Thyroid gland (tissue), 4 donors: ENCODE measurements at places on chromosomes 6 and 20. TPM values are rescaled to one million over a fixed set of nuclear protein-coding genes. Genes with fewer than 3 reads are reported as not detected.

- peaks cover 3% of the 10 kb centered on the region for H3K4me1 ChIP-seq
- H3K36me3 ChIP-seq = no peaks in the 10 kb centered on the region
- H3K27ac ChIP-seq = peak overlapping the region; percentile 17
- H3K4me3 ChIP-seq = no peak overlapping the region
Observed at GRCh38 chr6:113630738-113631535, 226.2 kb upstream of the MARCKS start.

- no peak overlapping the region for H3K27ac ChIP-seq
- H3K4me1 ChIP-seq = no peaks in the 10 kb centered on the region
- H3K27me3 ChIP-seq = no peaks in the 10 kb centered on the region
- H3K36me3 ChIP-seq = no peaks in the 10 kb centered on the region
- no peak for DNase-seq
Observed at GRCh38 chr20:15799871-15800270, 773.4 kb downstream of the KIF16B start.

- H3K4me3 ChIP-seq = no peak overlapping the region
- DNase-seq = no peak
- no peaks in the 10 kb centered on the region for H3K4me1 ChIP-seq
Observed at GRCh38 chr6:20680697-20681165, 146.5 kb downstream of the CDKAL1 start.

GRCh38 chr6:42367353-42368011 lies 84.2 kb downstream of the TRERF1 start:
- H3K27me3 ChIP-seq = no peaks in the 10 kb centered on the region
- no peak for DNase-seq
- peaks cover 40% of the 10 kb centered on the region for H3K4me1 ChIP-seq
- no peak overlapping the region for H3K4me3 ChIP-seq
- H3K27ac ChIP-seq = no peak overlapping the region

DNA sequence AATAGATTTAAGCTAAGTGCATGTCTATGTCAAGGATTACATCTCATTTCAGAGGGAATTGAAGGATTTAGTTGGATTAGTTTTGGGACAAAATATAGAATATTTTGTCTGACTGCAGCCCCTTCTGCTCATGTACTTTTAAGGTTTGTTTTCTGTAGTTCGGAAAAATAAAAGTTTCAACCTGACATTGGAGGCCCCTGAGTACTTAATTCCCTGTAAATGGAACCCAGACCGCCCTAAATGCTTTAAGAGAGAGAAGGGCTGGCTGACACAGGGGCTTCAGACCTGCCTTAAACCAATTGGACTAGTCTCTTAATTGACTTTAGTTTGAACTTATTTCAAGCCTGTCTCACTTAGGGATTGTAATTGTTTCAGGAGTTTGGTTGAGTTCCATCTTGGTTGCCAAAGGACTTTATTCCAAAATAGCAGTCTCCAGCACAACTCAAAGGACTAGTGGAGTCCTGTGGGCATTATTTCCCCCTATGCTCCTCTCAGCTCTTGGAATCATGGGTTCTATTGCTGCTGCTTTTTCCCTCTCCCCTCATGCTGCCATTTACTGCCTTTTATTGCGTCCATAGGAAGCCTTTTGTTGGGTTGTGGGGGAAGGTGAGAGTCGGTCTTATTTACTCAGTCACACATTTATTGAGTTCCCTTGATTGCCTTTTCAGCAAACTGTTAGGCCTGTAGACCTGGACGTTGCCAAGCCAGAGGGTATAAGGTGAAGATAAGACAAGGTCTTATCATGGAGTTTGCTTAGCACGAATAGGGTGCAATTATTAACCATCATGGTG lies 14.5 kb downstream of the BRD2 start:
- H3K27ac ChIP-seq = no peak overlapping the region
- DNase-seq = no peak
- H3K36me3 ChIP-seq = peaks cover 43% of the 10 kb centered on the region
- H3K27me3 ChIP-seq = no peaks in the 10 kb centered on the region
- H3K4me1 ChIP-seq = peaks cover 14% of the 10 kb centered on the region

DNA sequence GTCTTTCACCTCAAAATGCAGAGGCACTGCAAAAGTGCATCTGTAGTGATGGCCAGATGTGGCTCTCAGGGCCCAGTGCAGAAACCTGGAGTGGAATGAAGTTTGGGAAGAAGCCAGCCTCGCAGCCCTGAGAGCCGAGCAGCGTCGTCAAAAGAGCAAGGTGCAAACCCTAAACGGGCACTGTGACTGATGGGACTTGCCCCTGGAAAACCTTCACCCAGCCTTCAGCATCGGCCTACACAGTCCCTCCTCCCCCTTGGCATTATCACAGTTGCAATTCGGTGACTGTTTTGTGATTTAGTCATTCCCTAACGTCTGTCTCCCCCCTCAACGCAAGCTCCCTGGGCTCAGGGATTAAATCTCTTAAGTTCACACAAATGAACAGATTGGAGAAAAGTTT lies 38.6 kb downstream of the TAF4 start:
- no peaks in the 10 kb centered on the region for H3K36me3 ChIP-seq
- H3K4me1 ChIP-seq = peaks cover 5% of the 10 kb centered on the region
- no peak overlapping the region for H3K27ac ChIP-seq
- H3K27me3 ChIP-seq = no peaks in the 10 kb centered on the region
- no peak overlapping the region for H3K4me3 ChIP-seq

GRCh38 chr6:110485491-110485890 lies 9.1 kb upstream of the SLC22A16 start:
- H3K36me3 ChIP-seq = no peaks in the 10 kb centered on the region
- H3K27me3 ChIP-seq = no peaks in the 10 kb centered on the region
- no peak for DNase-seq
- no peaks in the 10 kb centered on the region for H3K4me1 ChIP-seq
- H3K27ac ChIP-seq = no peak overlapping the region

DNA sequence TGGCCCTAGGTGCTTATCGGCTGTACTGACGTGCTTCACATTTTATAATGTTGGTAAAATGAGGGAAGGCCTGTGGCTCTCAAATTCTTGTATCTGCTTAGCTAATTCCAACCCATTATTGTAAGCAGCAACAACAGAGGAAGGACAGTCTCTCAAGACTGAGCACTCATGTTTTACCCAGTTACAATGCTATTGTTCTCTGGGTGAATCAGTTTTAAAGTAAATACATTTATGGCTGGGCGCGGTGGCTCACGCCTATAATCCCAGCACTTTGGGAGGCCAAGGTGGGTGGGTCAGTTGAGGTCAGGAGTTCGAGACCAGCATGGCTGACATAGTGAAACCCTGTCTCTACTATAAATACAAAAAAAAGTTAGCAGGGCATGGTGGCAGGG lies 194.6 kb downstream of the PRKN start:
- no peaks in the 10 kb centered on the region for H3K36me3 ChIP-seq
- no peak for DNase-seq
- H3K27ac ChIP-seq = no peak overlapping the region
- no peaks in the 10 kb centered on the region for H3K4me1 ChIP-seq

DNA sequence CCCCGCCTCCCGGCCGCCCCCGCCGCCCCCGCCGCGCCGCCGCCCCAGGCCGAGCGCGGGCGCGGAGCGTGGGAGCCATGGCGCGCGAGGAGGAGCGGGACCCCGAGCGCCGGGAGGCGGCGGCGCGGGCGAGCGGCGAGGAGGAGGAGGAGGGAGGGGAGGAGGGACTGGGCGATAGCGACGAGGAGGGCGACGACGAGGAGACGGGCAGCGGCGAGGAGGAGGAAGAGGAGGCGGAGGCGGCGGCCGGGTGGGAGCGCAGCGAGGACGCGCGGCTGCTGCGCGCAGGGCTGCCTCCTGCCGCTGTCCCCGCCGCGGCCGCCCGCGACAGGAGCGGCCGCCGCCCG lies at the start of gene SLC24A3:
Gene SLC24A3, plus strand, starts transcription at position 174 of the 347 bp plus-strand sequence.
- DNase-seq = peak; percentile 53
- H3K27me3 ChIP-seq = no peaks in the 10 kb centered on the region
- peaks cover 15% of the 10 kb centered on the region for H3K4me1 ChIP-seq

GRCh38 chr20:24477831-24478547 lies 8.6 kb downstream of the SYNDIG1 start:
- H3K4me1 ChIP-seq = no peaks in the 10 kb centered on the region
- no peaks in the 10 kb centered on the region for H3K36me3 ChIP-seq
- no peak for DNase-seq
- H3K27ac ChIP-seq = no peak overlapping the region
- no peak overlapping the region for H3K4me3 ChIP-seq

DNA sequence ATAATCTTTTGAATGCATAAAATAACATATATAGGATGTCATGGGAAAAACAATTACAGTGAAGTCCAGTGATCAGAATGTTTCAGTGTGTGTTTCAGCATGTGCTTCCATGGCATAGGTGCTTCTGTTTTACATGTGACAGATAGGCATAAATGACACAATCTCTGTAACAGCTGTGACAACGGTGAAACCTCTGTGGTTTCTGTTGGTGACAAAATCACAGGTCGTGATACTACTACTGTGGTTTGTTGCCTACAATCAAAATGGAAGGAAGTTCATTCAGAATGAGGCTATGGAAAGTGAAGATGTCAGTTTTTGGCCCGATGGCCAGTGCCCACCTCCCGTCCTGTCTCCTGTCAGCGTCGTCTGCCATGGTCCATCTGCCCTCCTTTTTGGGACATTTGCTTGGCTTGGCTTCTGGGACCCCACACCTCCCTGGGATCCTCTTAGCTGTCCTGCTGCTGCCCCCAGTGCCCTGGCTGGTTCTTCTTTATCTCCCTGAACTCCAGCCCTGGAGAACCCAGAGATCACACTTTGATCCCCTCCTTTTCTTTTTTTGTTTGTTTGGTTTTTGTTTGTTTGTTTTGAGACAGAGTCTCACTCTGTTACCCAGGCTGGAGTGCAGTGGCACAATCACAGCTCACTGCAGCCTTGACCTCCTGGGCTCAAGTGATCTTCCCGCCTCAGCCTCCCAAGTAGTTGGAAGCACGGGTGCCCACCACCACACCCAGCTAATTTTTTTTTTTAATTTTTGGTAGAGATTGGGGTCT lies 79.3 kb upstream of the NAA20 start:
- no peak overlapping the region for H3K4me3 ChIP-seq
- H3K4me1 ChIP-seq = peaks cover 58% of the 10 kb centered on the region
- DNase-seq = no peak
- H3K27me3 ChIP-seq = no peaks in the 10 kb centered on the region

GRCh38 chr6:107585815-107586435 lies 96.0 kb downstream of the SOBP start:
- no peak overlapping the region for H3K27ac ChIP-seq
- no peak overlapping the region for H3K4me3 ChIP-seq
- H3K4me1 ChIP-seq = peaks cover 4% of the 10 kb centered on the region

DNA sequence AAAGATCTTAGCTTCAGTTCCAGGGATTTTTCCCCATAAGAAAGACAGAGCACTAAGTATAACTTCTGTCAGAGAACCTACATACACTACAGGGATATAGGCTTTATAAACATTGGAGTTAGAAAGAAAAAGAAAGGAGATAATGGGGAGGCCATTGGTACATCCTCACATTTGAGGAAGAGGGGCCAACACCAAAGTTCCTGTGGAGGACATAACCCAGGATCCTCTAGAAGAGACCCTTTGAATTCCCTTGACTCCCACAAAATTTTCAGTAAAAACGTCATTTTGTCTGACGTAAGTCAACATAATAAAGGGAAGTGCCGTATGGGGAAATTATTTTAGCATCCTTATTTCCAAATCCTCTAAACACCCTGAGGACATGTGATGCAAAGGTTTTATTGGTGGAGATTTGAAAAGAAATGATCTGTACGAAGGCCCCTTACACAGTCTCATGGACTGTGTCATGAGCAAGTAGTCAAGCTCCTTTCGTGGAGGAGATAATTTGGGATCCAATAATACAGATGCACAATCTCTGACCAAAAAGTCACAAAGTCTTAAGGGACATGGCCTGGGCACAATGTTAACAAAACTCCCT lies 33.2 kb downstream of the HLA-DRA start:
- H3K27ac ChIP-seq = no peak overlapping the region
- H3K4me3 ChIP-seq = no peak overlapping the region
- no peaks in the 10 kb centered on the region for H3K36me3 ChIP-seq
- DNase-seq = no peak
- no peaks in the 10 kb centered on the region for H3K27me3 ChIP-seq

GRCh38 chr6:120620900-120621299 lies 713.4 kb downstream of the TBC1D32 start:
- no peak overlapping the region for H3K27ac ChIP-seq
- no peak overlapping the region for H3K4me3 ChIP-seq
- H3K27me3 ChIP-seq = no peaks in the 10 kb centered on the region
- H3K4me1 ChIP-seq = no peaks in the 10 kb centered on the region

- peaks cover 49% of the 10 kb centered on the region for H3K4me1 ChIP-seq
- H3K27ac ChIP-seq = peak overlapping the region; percentile 81
- DNase-seq = no peak
- H3K27me3 ChIP-seq = no peaks in the 10 kb centered on the region
Observed at GRCh38 chr6:6748001-6748400, 159.5 kb downstream of the LY86 start.

GRCh38 chr6:19554356-19555225 lies 282.6 kb upstream of the ID4 start:
- H3K4me3 ChIP-seq = no peak overlapping the region
- DNase-seq = peak; percentile 66
- no peaks in the 10 kb centered on the region for H3K27me3 ChIP-seq

DNA sequence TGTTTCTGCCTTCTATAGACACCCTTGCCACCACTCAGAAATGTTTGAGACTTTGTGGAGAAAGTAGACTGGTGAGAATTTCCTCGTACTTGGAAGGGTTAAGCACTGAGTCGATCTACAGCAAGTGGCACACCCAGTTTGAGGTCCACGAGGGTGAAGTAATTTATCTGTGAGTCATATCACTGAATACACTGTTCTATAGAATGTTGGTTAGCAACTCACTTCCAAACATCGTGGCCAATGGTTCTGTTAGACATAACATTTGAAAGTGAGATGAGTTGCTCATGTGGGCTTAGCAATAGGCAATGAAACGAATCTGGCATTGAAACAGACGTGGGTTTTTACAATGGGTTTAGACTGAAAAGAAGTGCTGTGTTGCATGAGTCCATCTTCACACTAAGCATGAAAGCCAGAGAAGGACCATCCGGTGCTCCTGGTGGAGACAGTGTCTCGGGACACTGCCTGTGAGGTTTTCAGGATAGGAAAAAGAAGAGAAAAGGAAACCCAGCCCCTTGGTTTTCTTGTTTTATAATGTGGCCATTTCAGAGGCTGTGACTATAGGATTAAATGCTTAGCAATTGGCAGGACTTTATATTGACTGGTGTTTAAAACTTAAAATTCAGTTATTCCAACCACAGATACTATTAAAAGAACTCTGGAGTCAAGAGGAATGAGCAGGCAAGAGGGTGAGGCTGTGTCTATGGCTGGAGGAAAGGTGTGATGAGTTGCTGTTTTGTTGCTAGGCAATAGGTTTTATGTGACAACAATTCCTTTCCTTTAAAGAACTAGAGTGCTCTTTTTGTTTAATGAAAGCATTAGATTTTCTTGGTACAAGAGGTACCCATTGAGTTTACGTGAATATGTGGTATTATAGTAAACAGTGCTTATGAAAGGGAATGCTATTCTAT lies 31.0 kb upstream of the EZR start:
- peak; percentile 20 for DNase-seq
- H3K4me3 ChIP-seq = no peak overlapping the region
- no peaks in the 10 kb centered on the region for H3K36me3 ChIP-seq
- no peaks in the 10 kb centered on the region for H3K27me3 ChIP-seq
- peak overlapping the region; percentile 52 for H3K27ac ChIP-seq

Gene TGM3
- total RNA-seq = not detected

Gene STK4
- 36.8 TPM for total RNA-seq

Gene CYP24A1
- total RNA-seq = 6.6 TPM

Gene SNAI1
- 9.9 TPM for total RNA-seq
